ENCODE measurements at places on chromosomes 1 and 21. TPM values are rescaled to one million over a fixed set of nuclear protein-coding genes. Genes with fewer than 3 reads are reported as not detected.

DNA sequence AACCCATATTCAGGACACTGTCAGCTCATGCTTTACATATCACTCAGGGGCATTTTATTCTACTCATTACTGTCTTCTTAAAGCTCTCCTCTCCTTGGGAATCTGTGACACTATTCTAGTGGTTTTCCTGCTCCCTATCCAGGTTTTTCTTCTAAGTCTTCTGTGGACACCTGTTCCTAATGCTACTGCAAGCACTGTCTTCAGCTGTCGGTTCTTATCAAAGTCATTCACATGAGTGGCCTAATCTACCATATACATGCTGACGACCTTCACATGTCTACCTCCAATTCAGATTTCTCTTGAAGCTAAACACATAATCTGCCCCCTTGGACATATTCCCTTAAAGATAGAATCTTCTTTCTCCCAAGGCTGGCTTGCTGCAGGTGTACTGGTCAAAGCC, 39.8 kb upstream of the PRRX1 start:
- H3K4me1 ChIP-seq = no peaks in the 10 kb centered on the region
- no peak for DNase-seq
- H3K27me3 ChIP-seq = peaks cover 6% of the 10 kb centered on the region
- no peak overlapping the region for H3K27ac ChIP-seq
- H3K36me3 ChIP-seq = no peaks in the 10 kb centered on the region

DNA sequence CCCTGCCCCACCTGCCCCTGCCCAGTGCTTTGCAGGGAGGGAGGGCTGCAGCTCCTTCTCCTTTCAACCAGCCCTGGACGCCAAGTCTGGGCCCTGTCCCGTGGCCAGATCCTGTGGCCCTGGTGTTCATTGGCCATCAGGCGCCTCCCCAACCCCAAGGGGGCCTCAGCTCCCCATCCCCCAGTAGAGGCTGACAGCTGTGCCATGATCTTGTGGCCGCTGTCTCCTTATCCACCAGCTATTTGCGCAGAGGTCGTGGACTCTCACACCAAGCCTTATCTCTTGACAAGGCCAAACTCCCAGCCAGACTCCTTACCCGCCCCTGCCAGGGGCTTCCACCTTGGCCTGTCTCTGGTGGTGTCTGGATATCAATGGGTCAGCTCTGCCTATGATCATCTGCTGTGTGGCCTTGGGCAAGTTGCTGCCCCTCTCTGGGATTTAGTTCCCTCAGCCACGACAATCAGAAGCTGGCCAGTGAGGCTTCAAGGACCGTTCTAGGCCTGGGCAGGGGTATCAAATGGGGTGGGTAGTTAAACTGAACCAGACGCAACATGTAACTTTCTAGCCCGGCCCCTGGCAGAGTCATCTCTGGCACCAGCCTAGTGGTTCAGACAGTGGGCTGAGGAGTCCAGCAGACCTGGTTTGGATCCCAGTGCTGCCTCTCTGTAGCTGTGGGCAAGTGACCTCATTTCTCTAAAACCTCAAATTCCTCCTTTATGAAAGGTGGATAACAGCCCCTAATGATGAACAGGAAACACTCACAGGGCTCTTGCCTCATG, 3.3 kb upstream of the COL8A2 start:
- no peak for DNase-seq
- peaks cover 24% of the 10 kb centered on the region for H3K27me3 ChIP-seq
- no peak overlapping the region for H3K27ac ChIP-seq

- H3K4me3 ChIP-seq = no peak overlapping the region
- DNase-seq = no peak
- H3K4me1 ChIP-seq = no peaks in the 10 kb centered on the region
- no peak overlapping the region for H3K27ac ChIP-seq
- H3K27me3 ChIP-seq = peaks cover 20% of the 10 kb centered on the region
Observed at GRCh38 chr1:33573661-33574060, 101.2 kb downstream of the ZSCAN20 start.

- no peak overlapping the region for H3K27ac ChIP-seq
- no peaks in the 10 kb centered on the region for H3K4me1 ChIP-seq
- no peaks in the 10 kb centered on the region for H3K36me3 ChIP-seq
- H3K4me3 ChIP-seq = no peak overlapping the region
- no peaks in the 10 kb centered on the region for H3K27me3 ChIP-seq
- no peak for DNase-seq
Observed at GRCh38 chr1:43315481-43315880, 14.7 kb downstream of the TIE1 start.

DNA sequence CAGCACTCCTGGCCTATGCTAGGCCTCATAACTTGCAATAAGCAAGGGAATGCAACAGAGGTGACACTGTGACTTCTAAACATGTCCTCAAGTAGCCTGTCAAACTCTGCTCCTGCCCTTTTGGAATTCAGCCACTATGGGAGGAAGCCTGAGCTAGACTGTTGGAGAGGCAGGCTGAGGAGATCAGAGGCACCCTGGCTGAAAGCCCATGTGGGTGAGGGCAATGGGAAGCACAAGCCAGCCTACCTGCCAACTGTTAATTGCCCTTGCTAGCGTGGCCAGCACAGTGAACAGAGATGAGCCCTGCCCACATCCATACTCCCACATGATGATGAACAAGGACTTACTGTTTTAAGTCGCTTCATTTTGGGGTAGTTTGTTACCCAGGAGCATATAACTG, 17.7 kb downstream of the GNB1 start:
- no peak for DNase-seq
- no peak overlapping the region for H3K4me3 ChIP-seq
- H3K4me1 ChIP-seq = peaks cover 84% of the 10 kb centered on the region
- H3K36me3 ChIP-seq = peaks cover 53% of the 10 kb centered on the region
- H3K27ac ChIP-seq = no peak overlapping the region

Gene TRIM33
- 45.0 TPM for total RNA-seq

Data from CD4-positive, alpha-beta T cell (primary cell).